Stimulated activated CD8-positive, alpha-beta memory T cell treated with anti-CD3 and anti-CD28 coated beads, Interleukin-4, amount 100 ng/mL, for 48 hours (primary cell): ENCODE measurements at places on chromosomes 13 and 19.
A peak's percentile ranks its signal among the peaks of the same experiment; 100 is the strongest.

GRCh38 chr13:69935043-69935442 is 172.6 kb upstream of the ATXN8OS start:
- DNase-seq: no peak

- DNase-seq: no peak
Measured at GRCh38 chr19:17611462-17612244, 56.2 kb downstream of the COLGALT1 start.

GRCh38 chr19:15292847-15293582 is 39.3 kb downstream of the BRD4 start:
- no peak for DNase-seq

- DNase-seq: no peak
Measured at GRCh38 chr13:103229674-103230073, 163.5 kb upstream of the SLC10A2 start.

DNA sequence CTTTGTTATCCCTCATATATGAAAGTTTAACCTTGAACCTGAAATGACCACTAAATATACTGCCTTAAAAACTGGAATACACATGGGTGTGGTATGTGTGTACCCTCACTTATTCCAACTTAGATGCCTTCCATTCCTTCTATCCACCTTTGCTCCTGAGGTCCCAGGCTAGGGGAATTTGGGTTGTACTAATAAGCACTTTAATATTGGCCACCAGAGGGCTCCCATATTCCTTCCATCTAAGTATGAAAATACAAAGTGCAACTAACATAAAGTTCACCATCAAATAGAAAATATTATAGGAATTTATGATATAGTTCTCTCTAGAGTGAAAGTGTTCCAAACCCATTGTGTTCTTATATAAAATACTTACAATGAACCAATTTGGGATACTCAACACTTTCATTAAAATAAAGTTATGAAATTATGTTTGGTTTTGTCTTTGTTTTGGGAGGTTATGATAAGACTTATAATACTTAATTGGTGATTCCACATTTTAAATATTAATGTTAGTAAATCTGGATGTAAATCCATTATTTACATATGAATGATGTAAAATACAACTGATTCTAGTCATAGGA is 62.3 kb downstream of the ITGBL1 start:
- no peak for DNase-seq

- peak; percentile 92 for DNase-seq
Measured at GRCh38 chr19:48319647-48320541, 5.5 kb upstream of the EMP3 start.
